ENCODE measurements at places on chromosomes 1 and 21.

- no peak for DNase-seq
These were observed 10.6 kb upstream of the PRKACB start for GRCh38 chr1:84133479-84133878.

DNA sequence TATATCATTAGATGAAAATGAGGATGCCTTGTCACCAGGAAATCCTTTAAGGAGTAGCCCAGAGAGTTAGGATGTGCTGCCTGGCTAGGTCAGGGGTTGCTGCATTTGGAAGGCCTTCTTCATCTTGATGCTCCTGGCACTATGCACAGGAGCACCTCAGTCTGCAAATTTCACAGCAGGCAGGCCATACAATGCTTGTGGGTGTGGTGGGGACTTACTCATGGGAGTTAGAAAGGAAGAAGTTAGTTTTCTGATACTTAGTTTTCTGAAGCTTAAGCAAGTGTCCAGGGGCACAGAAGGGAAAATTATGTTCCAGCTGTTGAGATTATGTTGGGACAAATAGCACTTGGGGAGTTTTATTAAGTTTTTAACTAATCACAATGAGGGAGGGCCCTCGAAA, 11.4 kb downstream of the HLX start:
- DNase-seq, result no peak

DNA sequence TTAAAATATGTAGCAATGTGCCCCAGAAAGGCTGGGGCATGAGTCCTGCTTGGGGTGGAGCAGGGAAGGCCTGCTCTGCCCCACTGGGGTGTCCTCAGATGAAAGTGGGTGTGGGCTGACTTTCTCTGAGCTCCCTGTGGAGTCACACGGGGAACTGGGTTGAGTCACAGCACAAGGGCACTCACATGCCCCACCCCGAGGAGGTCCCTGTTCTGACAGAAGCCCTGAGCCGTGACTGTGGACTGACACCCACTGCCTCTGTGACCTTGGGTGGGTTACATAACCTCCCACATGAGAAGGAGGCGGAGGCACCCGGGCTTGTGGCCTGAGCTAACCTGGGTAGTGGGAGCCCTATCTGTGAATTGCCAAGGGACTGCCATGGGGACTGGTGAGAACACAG, 52.5 kb upstream of the TINAGL1 start:
- no peak for DNase-seq

GRCh38 chr1:170568197-170568596, 36.2 kb downstream of the GORAB start:
- no peak for DNase-seq

DNA sequence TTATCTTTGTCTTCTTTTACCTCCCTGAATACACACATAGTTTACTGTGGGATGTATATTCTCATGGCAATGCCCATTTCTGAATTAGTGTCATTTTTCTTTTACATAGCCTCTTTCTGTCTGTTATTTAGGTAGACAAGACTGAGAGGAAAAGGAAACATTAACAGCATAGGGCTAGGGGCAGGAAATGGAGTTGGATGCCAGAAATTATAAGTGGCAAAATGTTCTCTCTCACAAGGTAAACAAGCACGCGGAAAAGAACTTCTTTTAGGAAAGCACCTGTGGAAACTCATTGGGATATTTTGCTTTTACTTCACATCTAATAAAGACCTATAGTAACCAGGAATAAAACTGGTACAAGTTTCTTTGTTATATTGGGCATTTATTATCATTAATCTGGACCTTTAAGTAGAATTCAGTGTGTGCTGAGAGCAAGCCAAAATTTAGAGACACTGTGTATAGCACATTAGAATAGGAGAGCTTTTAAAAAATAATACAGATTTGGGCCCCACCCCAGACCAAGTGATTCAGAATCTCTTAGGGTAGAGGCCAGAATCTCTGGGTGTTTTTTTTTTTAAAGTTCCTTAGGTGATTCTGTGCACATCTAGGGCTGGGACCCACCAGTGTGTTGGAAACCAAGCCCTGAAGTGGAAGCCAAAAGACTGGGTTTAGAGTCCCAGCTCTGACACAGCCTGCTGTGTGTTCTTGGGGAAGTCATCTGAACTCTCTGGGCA, 32.7 kb downstream of the S100A10 start:
- no peak for DNase-seq
